ENCODE measurements at places on chromosomes 2 and 18. TPM values are rescaled to one million over a fixed set of nuclear protein-coding genes. Genes with fewer than 3 reads are reported as not detected.

The PIAS2 gene
- total RNA-seq = 40.6 TPM

The GPR17 gene
- not detected for total RNA-seq

The SERPINB2 gene
- 1.9 TPM for total RNA-seq

The ZSWIM2 gene
- total RNA-seq = not detected

The PCARE gene
- total RNA-seq = not detected

The GPR75 gene
- 5.4 TPM for total RNA-seq

The SIX3 gene
- not detected for total RNA-seq

The CSRNP3 gene
- total RNA-seq = not detected

The IL1F10 gene
- not detected for total RNA-seq

The CTNNA2 gene
- total RNA-seq = not detected

The NT5DC4 gene
- total RNA-seq = not detected

The UGT1A4 gene
- total RNA-seq = not detected

The ATOH8 gene
- not detected for total RNA-seq

The LINC00305 gene
- not detected for total RNA-seq

The SPC25 gene
- total RNA-seq = not detected

The PFN4 gene
- total RNA-seq = not detected

The FAM228B gene
- 28.5 TPM for total RNA-seq

The TBR1 gene
- total RNA-seq = not detected

The CARF gene
- 26.5 TPM for total RNA-seq

The DSG2 gene
- total RNA-seq = 0.16 TPM

The RAB3GAP1 gene
- total RNA-seq = 59.5 TPM

The TET3 gene
- 30.5 TPM for total RNA-seq

The FOXI3 gene
- total RNA-seq = not detected

The MLPH gene
- not detected for total RNA-seq

The MOGAT1 gene
- total RNA-seq = not detected
